Vagina (tissue), 2 donors: ENCODE measurements at places on chromosomes 12 and 14.

DNA sequence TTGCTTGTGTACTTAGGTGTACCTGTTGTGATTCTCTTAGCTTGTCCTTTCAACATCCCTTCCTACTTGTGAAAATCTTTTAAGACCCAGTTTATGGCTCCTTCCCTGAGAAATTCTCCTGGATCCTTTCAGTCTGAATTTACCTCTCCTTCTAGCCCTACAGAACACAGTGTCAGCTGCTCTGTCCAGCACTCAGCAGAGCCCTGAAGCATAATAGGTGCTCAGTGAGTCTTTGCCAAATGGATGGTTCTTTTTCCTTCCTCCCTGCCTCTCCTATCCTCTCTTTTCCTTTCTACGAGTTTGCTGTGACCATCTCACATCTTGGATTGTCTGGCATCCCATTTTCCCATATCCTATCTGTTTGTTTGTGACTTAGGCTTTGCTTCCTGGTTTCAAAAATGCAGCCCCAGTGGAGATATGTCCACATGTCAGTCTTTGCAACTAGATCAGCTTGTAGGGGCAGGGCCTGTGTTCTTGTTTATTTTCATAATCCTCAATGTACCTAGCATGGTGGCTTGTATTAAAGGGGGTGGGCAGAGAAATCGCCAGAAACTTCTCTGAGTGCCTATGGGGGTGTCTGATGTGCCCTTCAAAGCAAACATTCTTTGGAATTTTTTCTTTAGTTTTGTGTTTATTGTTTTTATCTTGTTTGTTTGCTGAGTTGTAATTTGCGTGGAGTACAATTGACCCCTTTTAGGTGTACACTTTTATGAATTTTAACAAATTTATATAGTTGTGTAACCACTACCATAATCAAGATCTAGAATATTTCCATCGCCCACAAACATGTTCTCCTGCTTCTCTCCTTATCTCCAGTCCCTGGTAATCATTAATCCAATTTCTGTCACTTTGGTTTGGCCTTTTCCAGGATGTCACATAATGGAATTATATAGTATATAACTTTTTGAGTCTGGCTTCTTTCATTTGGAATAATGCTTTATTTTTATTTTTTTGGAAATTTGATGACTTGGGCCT lies 62.8 kb downstream of the SMOC1 start:
- H3K27me3 ChIP-seq, result no peaks in the 10 kb centered on the region
- H3K36me3 ChIP-seq, result no peaks in the 10 kb centered on the region
- H3K4me3 ChIP-seq, result no peak overlapping the region
- DNase-seq, result no peak

GRCh38 chr12:113131556-113131955 lies 4.0 kb downstream of the RASAL1 start:
- peaks cover 9% of the 10 kb centered on the region for H3K4me1 ChIP-seq
- H3K4me3 ChIP-seq, result no peak overlapping the region
- DNase-seq, result no peak

GRCh38 chr12:10457760-10458159 lies 4.6 kb upstream of the KLRC1 start:
- H3K27ac ChIP-seq, result no peak overlapping the region
- no peaks in the 10 kb centered on the region for H3K36me3 ChIP-seq
- H3K4me1 ChIP-seq, result no peaks in the 10 kb centered on the region
- DNase-seq, result no peak
- H3K27me3 ChIP-seq, result no peaks in the 10 kb centered on the region

DNA sequence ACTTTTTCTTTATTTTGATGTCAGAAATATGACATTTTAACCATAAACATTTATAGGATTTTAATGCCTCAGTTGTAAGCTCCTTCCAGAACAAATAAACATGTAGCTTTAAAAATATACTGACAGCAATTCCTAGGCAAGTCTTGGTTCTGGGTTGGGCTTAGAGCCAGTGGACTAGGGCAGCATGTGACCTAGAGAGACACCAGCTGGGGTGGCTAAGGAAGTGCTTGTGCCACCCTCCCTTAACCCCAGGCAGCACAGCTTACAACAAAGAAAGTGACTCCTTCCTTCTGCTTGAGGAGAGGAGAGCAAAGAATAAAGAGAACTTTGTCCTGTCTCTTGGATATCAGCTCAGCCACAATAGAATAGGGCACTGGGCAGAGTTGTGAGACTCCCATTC lies 61.6 kb upstream of the KTN1 start:
- no peak overlapping the region for H3K27ac ChIP-seq
- H3K4me1 ChIP-seq, result peaks cover 10% of the 10 kb centered on the region
- H3K27me3 ChIP-seq, result no peaks in the 10 kb centered on the region
- no peak overlapping the region for H3K4me3 ChIP-seq
- no peaks in the 10 kb centered on the region for H3K36me3 ChIP-seq

DNA sequence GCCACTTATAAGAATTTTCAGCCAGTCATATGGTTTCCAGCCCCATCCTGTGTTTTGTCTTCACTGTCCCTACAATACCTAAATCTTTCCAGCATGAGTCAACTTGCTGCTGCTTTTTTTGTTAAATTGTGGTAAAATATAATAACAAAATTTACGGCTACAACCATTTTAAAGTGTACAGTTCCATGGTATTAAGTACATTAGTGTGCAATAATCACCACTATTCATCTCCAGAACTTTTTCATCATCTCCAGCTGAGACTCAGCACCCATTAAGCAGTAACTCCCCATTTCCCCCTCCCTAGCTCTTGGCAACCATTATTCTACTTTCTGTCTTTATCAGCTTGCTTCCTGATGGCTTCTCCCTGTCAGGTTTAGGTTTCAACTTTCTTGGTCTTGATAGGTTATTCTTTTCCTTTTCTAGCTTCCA lies 39.1 kb downstream of the FRS2 start:
- no peaks in the 10 kb centered on the region for H3K27me3 ChIP-seq
- DNase-seq, result no peak
- H3K27ac ChIP-seq, result no peak overlapping the region
- no peaks in the 10 kb centered on the region for H3K36me3 ChIP-seq
- peaks cover 77% of the 10 kb centered on the region for H3K4me1 ChIP-seq

DNA sequence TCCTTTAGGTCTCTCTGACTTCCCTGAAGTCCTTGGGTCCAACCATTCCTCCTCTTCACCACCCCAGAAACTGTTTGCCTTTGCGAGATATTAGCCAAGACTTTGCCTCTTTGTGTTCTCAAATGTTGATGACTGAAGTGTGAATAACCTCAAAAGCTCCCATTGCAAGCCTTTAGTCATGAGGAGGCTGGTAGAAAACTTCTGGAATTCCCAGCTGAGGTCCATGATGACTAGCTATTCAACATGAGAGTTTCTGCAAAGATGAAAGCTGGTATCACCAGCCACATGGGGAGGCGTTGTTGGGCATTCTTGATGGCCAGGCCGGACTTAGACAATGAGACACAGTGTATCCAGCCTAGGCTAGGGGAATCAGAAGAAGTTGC lies 111.7 kb downstream of the TBX5 start:
- no peaks in the 10 kb centered on the region for H3K27me3 ChIP-seq
- H3K4me1 ChIP-seq, result no peaks in the 10 kb centered on the region
- no peak overlapping the region for H3K27ac ChIP-seq
- H3K4me3 ChIP-seq, result no peak overlapping the region
- H3K36me3 ChIP-seq, result no peaks in the 10 kb centered on the region
- no peak for DNase-seq

DNA sequence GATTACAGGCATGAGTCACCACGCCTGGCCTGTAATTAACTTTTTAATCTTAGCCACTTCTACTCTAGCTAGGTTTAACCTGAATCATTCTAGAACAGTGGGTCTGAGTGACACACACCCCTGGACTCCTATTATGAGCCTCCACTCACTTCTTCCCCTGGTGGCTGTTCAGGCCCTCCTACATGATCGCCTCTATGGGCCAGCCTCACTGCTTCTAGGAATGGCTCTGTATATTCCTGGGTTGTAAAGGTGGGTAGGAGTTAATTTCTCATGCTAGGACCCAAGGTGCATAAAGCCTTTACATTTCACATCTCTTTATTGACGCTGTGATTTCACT lies 8.0 kb upstream of the RNU6-8 start:
- no peaks in the 10 kb centered on the region for H3K4me1 ChIP-seq
- no peak overlapping the region for H3K4me3 ChIP-seq
- no peaks in the 10 kb centered on the region for H3K27me3 ChIP-seq
- H3K36me3 ChIP-seq, result no peaks in the 10 kb centered on the region
- no peak overlapping the region for H3K27ac ChIP-seq

- H3K27ac ChIP-seq, result no peak overlapping the region
- no peak for DNase-seq
- no peak overlapping the region for H3K4me3 ChIP-seq
- H3K27me3 ChIP-seq, result no peaks in the 10 kb centered on the region
- H3K36me3 ChIP-seq, result no peaks in the 10 kb centered on the region
- no peaks in the 10 kb centered on the region for H3K4me1 ChIP-seq
Observed at GRCh38 chr14:70670992-70671651, 29.4 kb downstream of the TTC9 start.

- H3K27me3 ChIP-seq, result no peaks in the 10 kb centered on the region
- no peaks in the 10 kb centered on the region for H3K4me1 ChIP-seq
- DNase-seq, result no peak
- no peak overlapping the region for H3K27ac ChIP-seq
Observed at GRCh38 chr14:25110106-25110505, 60.2 kb upstream of the STXBP6 start.

DNA sequence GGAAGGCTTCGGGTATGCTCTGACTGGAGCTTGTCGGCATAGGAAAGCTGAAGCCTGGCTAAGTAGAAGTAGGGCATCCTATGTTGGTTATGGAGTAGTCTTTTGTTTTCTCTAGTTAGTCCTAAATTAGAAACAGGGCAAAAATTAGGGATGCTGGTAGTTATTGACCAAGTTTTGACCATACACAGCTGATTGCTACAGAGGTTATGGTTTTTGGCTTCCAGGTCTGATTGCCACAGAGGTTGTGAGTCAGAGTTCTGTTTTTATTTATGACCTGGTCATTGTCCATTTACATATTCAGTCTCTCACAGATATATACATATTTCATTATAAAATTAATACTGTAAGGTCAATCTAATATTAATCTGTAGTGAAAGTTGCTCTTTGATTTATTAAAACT lies 219.2 kb downstream of the FSCB start:
- H3K4me3 ChIP-seq, result no peak overlapping the region
- H3K4me1 ChIP-seq, result no peaks in the 10 kb centered on the region
- DNase-seq, result no peak

DNA sequence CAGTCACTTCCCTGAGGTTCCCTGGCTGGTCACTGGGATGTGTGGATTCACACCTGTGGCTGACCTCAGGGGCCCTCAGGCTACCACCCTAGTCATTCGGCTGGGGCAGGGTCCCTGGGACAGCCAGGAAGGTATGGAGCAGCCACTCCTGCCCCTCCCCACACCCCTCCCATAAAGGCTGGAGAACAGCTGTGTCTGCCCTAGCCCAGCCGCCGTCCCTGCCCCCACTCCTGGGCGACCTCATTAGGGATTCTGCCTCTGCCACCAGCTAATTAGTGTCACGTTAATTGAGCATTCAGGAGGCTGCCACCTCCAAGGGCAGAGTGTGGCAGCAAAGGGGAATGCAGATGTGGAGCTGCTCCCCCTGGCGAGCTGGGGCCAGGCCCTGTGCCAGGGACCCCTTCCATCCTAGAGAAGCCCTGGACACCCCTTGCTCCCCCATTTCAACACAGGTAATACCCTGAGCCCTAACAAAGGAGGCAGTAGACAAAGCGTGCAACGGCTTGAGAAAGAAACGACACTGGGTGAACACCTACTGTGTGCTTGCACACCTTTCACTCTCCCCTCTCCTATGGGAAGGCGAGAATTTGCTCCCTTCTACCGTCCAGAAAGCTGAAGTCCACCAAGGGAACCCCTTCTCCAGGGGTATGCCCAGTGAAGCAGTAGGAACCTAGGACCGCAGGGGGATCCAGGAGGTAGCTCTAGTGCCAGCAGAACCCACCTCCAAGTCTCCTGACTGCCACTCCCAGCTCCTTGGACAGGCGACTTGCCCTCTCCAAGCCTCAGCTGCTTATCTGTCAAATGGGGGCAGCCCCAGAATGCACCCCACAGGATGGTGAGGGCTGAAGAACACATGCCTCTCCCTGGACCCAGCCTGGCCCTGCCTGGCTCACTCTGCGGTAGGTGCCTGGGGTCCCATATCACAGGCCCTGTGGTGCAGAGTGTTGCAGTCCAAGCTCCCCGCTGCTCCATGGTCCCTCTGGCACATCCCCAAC lies 45.1 kb downstream of the FAM222A start:
- no peak overlapping the region for H3K27ac ChIP-seq
- H3K36me3 ChIP-seq, result no peaks in the 10 kb centered on the region
- no peaks in the 10 kb centered on the region for H3K4me1 ChIP-seq
- H3K4me3 ChIP-seq, result no peak overlapping the region
- no peak for DNase-seq

DNA sequence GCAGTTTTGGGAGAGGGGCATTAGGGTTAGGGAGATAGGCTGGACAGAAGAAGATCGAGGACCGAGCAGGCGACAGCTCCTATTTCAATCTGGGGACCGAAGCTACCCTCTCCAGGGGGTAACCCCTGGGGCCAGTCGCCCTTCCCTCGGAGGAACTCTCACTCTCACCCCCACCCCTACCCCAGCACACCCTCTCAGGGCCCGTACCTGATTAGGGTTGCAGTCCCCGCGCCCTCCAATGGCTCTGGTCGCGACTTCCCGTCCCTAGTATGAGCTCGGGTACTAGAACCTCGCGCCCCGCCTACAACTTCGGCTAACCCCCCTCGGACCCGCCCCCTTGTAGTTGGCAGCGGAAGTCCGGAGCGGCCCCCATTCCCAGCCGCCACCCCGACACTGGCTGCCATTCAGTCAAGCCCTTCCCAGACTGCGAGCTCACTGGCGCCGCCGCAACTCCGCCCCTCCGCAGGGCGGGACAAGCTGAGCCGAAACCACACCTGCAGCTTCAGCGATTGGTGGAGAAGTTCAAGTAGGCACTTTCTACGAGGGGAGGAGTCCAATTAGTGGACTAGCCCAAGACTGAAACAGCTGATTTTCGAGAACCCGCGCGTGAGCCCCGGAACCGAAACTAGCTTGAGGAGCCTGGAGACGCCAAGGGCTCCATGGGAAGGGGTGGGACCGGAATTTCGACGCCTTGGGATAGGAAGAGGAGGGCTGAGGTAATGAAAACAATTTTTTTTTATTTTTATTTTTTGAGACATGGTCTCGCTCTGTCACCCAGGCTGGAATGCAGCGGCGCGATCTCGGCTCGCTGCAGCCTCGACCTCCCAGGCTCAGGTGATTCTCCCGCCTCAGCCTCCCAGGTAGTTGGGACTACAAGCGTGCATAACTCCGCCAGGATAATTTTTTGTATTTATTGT lies at the start of gene STAT2:
Gene STAT2 (minus strand): TSS at position 257 of the 917 bp plus-strand sequence. CDS start 3,536 bp downstream, outside the sequence.
- peak; percentile 100 for DNase-seq
- H3K4me1 ChIP-seq, result peaks cover 25% of the 10 kb centered on the region
- H3K27me3 ChIP-seq, result no peaks in the 10 kb centered on the region
- H3K36me3 ChIP-seq, result peaks cover 14% of the 10 kb centered on the region

DNA sequence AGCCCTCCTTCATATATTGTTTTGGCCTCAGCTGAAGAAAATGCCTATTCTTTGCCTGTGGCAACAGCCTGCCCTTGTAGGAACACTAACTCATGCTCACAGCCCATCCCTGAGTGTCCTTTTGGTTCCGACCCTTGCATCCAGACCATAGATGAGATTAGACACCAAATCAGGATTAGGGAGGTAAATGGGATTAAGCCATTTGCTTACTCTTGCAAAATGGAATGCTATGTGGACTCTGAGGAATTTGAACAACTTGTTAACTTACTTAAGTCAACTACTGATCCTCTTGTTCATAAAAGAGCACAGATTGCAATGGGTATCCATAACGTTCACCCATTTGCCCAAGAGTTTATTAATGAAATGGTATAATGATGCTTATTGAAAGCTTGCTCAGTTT lies 27.3 kb downstream of the TSHR start:
- no peak for DNase-seq
- H3K36me3 ChIP-seq, result no peaks in the 10 kb centered on the region
- no peak overlapping the region for H3K27ac ChIP-seq
- no peak overlapping the region for H3K4me3 ChIP-seq
